ENCODE measurements at places on chromosomes 7 and 10. TPM values are rescaled to one million over a fixed set of nuclear protein-coding genes. Genes with fewer than 3 reads are reported as not detected.

LRGUK gene
- total RNA-seq, result 0.99 TPM

HTR5A gene
- total RNA-seq, result not detected

DNA sequence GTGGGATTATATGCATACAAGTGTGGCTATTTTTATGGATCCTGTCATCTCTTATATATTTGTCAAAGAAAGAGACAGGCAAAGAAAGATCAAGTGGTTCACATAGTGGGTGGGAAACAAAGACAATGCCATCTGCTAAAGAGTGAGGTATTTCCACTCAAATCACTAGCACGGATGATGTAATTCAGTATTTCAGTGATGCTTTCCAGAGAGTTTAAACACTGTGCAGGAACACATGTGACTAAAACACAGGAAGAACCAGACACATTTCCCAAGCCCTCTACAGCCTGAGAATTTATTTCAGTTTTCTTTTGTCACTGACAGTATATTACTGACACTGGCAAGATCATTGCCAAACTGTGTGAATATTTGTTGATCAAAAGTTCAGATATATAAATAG is 885.7 kb upstream of the CELF2 start:
- H3K4me3 ChIP-seq, result no peak overlapping the region
- DNase-seq, result no peak
- no peaks in the 10 kb centered on the region for H3K4me1 ChIP-seq
- no peaks in the 10 kb centered on the region for H3K36me3 ChIP-seq

GET4 gene
- total RNA-seq, result 34.8 TPM

DNA sequence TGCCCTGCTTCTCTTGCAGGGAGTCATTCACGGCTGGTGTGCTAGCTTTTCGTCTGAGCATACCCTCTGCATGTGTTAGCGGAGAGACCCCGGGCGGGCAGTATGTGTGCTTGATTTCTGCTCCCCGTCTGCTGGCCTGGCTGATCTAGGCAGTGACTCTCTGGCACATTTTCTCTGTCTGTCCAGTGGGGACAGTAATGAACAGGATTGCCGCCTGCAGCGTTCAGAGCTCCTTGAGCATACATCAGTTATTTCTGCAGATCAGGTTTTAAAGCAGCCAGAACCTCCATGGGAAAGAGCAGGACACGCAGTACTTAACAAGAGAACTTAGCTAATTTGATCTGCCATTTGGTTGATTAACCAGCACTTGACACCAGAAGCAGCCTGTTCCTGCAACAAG is 242.5 kb downstream of the CELF2 start:
- no peak for DNase-seq
- H3K36me3 ChIP-seq, result no peaks in the 10 kb centered on the region
- H3K27ac ChIP-seq, result no peak overlapping the region
- H3K27me3 ChIP-seq, result no peaks in the 10 kb centered on the region
- H3K4me1 ChIP-seq, result peaks cover 8% of the 10 kb centered on the region

DNA sequence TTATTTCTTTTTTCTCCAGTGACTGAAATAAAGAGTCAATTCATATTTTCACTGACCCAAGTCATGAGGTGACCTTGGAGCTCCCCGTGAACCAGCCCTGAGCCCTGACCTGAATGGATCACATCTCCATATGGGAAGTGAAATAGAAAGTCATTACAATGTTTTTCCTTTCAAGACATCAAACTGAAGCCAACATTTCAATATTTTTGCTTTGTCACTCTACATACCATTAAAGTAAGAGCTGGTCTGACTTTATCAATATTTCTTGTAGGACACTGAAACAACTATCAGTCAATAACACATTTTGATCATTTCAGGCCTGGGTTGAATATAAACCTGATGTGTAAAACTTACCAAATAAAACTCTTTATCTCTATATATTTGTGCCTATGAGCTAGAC is 249.8 kb upstream of the PHF14 start:
- DNase-seq, result no peak
- no peaks in the 10 kb centered on the region for H3K27me3 ChIP-seq
- no peaks in the 10 kb centered on the region for H3K36me3 ChIP-seq
- H3K27ac ChIP-seq, result no peak overlapping the region
- H3K4me1 ChIP-seq, result no peaks in the 10 kb centered on the region

GFRA1 gene
- total RNA-seq, result 4.2 TPM

GRCh38 chr10:25178411-25178810 is 3.6 kb downstream of the GPR158 start:
- H3K36me3 ChIP-seq, result no peaks in the 10 kb centered on the region
- H3K4me1 ChIP-seq, result peaks cover 24% of the 10 kb centered on the region
- H3K27me3 ChIP-seq, result no peaks in the 10 kb centered on the region
- H3K27ac ChIP-seq, result no peak overlapping the region

- peaks cover 17% of the 10 kb centered on the region for H3K4me1 ChIP-seq
- H3K27me3 ChIP-seq, result no peaks in the 10 kb centered on the region
- H3K36me3 ChIP-seq, result no peaks in the 10 kb centered on the region
- no peak overlapping the region for H3K4me3 ChIP-seq
- H3K27ac ChIP-seq, result peak overlapping the region; percentile 34
- no peak for DNase-seq
Measured at GRCh38 chr7:76423666-76424412, 911 bp upstream of the ZP3 start.

DNA sequence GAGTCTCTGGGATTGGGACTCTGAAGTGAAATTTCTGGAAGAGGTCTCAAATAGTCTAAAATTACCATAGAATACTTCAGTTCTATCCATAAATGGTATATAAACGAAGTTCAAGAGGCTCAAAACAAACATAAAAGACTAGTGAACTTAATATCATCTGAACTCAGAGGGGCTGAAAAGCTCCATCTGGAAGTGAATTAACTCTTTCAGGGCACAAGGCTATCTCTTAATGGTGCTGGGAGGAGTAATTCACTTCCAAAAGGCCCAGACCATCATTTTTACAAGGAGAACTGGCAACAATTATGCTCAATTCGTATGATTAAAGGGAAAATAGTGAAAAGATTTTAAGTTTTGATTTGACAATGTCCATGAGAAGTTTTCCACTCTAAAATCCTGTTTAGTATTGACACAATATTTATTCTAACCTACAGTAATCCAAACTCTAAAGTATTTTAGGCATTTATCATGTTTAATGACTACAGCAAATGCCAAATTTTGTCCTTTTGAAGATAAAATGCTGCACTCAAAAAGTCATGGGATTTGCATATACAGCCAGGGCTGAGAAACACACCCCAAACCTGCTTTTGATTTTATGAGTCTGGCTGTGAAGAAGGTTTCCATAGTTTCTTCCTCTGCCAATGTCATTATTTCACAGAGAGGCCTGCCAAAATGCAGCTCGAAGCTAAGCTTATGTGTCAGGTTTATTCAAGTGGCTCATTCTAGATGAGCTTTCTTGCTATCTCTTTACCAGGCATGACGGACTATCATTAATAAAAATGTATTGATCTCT is 143.9 kb downstream of the HIBADH start:
- no peak overlapping the region for H3K4me3 ChIP-seq
- no peak overlapping the region for H3K27ac ChIP-seq
- no peaks in the 10 kb centered on the region for H3K4me1 ChIP-seq
- no peaks in the 10 kb centered on the region for H3K27me3 ChIP-seq
- H3K36me3 ChIP-seq, result no peaks in the 10 kb centered on the region

- DNase-seq, result no peak
- no peaks in the 10 kb centered on the region for H3K4me1 ChIP-seq
- no peak overlapping the region for H3K27ac ChIP-seq
- H3K27me3 ChIP-seq, result no peaks in the 10 kb centered on the region
- H3K4me3 ChIP-seq, result no peak overlapping the region
- no peaks in the 10 kb centered on the region for H3K36me3 ChIP-seq
Measured at GRCh38 chr7:63077841-63078240, 920.8 kb upstream of the ZNF722 start.

DNA sequence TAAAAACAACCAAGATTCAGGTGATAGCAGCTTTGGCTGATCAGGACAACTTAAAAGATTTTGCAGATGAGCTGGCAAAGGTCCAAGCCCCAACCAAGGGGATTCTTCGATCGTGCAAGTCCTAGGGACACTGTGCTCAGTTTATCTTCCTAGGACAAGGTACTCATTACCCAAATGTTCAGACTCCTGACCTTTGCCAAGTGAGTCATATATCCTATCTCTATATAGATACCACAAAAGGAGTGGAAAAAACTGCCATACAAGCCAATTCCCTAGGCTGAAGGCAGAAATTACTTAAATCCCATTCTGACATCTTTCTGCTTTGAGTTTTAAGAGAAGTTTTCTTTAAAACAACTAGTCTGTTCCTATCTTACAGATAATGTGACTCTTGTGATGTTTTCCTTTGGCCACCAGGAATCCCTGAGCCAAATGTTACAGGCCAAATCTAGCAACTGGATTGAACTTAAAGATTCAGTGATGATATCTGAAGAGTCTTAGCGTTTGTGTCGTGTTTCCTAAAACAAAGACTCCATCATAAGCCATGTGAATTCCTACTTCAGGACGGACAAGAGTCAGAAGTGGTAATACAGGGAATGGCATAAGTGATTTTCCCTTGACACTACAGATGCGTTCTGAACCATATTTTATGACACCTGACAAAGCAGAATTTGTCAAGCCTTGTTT is 142.6 kb upstream of the ASAH2 start:
- H3K36me3 ChIP-seq, result no peaks in the 10 kb centered on the region
- H3K27me3 ChIP-seq, result no peaks in the 10 kb centered on the region
- DNase-seq, result no peak
- no peak overlapping the region for H3K4me3 ChIP-seq
- H3K27ac ChIP-seq, result no peak overlapping the region
- peaks cover 37% of the 10 kb centered on the region for H3K4me1 ChIP-seq

- DNase-seq, result no peak
- peaks cover 9% of the 10 kb centered on the region for H3K4me1 ChIP-seq
- H3K27ac ChIP-seq, result no peak overlapping the region
- no peaks in the 10 kb centered on the region for H3K27me3 ChIP-seq
- no peaks in the 10 kb centered on the region for H3K36me3 ChIP-seq
Measured at GRCh38 chr10:127085957-127086356, 110.4 kb downstream of the INSYN2A start.

IGF2BP3 gene
- 1.3 TPM for total RNA-seq

All from body of pancreas (tissue), 4 donors.